ENCODE measurements at places on chromosomes 3 and 15.

DNA sequence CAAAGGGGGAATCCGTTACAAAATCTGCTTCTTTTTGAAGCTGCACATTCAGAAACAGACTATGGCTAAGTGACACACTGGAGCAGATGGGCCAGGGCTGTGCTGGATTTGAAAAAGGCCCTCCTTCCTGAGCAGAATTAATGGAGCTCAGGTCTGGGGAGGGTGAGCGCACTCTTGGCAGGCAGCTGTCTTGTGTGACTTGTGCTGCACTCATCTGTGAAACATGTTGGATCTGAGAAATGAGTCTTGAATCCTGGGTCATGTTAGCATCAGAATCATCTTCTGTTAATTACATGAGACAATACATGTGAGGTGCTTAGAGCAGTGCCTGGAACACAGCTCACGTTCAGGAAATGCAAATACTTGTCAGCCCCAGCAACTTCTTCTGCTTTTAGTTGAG, 219.6 kb downstream of the THSD4 start:
- DNase-seq: no peak

DNA sequence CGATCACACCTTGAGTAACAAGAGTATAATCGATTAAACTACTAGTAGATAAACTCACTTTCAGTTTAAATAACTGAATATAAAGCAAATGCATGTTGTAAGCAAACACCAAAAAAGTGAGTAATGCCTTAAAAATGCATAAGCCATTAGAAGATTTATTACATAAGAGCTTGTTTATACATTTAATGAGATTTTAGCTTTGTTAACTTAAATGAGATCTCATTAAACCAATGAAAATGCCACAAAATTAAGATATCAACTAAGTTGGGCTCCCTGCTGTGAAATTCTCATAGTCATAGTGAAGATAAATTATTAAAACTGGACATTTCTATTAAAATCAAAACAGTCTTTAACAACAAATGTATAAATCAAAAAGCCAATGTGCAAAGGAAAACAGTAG, 701.2 kb downstream of the NLGN1 start:
- no peak for DNase-seq

DNA sequence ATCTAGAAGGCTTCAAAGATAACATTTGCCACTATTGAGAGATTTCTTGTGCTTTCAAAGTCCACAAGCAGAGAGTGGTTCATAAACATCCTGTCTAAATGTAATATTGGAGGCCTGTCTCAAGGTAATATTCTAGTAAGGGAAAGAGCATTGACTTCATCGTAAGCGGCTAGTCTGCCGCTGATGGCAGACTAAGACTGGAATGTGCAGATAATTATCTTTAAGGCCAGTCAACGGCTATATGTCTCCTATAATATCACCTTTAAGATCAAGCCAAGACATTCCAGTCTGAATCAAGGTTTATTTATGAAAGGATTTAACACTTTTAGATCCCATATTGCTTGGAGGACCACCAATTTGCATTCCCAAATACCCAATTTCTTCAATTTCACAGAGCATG, 424.2 kb upstream of the WNT5A start:
- DNase-seq: no peak

DNA sequence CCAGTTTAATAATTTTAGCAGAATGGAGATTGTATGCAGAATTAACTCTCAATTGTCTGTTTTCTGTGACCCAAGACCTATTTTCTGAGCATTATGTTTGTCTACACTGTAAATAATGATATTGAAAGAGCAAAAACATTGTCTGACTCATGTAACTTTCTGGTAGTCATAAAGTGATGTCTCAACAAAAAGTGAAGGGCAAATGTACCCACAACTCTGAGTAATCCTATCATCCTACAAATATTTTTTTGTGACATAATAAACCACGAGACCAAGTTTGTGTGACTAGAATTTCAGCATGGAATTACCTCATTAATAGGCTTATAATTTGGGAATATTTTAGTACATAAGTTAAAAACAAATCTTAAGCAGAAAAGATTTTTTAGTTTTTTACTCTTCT, 15.4 kb upstream of the ABHD10 start:
- DNase-seq: no peak

GRCh38 chr15:74414603-74415338, 19.0 kb downstream of the SEMA7A start:
- no peak for DNase-seq

DNA sequence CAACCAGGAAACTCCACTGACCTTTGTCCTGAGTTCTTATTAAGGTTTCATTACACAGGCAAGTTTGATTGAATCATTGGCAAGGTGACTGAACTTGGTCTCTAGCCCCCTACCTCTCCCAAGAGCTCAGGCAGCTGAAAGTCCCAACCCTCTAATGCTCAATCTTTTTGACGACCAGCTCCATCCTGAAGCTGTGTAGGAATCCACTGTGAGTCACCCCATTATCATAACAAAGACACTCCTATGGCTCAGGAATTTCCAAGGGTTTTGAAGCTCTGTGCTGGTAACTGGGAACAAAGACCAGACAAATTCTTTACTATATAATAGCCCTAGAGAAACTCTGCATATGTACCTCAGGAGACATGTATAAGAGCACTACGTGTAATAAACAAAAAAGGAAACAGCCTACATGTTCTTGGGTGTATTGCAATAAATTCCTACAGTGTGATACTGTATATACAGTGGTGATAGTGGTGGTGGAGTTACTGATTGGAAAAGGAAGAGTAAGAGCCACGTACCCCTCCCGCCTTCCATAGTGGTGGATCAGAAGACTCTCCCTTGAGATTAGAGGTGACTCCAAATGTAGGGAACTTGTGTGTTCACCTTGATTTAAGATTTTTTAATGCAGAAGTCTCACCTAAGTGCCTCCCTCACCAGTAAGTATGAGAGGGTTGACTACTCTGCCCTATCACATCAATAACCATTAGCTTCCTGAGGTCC, 116.6 kb downstream of the ST8SIA2 start:
- DNase-seq: no peak

DNA sequence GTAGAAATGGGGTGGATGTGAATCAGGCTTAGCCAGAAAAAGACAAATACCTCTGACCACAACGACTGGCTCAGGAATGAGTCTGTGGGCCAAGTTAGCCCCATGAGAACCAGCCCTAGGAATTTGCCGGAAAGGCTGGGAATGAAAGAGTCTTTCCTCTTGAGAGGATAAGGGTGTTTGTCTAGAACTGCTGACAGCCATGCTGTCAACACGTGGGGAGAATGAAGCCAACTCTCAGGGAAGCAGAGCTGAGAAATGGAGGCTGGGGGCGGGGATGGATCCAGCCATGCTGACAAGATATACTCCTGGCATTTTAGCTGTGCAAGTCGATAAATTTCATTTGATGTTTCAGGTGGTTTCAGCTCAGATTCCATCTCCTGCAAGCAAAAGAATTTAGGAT, 10.6 kb upstream of the SLC6A1 start:
- no peak for DNase-seq

DNA sequence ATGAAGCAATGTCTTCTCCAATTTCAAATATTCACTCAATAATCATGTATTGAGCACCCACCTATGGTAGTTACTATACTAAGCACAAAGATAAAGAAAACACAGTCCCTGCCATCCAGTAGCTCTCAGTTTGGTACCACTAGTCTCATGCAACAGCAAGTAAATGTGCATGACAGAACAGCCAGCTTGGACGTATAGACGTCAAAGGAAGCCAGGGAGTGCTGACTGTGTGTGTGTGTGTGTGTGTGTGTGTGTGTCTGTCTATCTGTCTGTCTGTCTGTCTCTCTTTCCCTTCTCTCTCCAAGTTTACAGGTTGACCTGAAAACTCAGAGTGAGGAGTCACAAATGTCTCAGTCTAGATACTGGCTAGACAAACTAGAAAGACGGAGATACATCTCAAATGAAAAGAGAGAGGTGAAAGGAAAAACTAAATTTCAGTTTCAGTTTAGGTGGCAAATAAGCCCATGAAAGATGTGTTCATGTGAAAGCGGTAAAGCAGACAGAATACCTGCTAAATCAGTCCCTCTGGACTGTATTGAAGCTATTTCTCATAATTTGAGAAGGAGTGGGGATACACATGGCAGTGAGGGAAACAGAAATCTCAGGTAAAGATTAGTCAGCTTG, 141.1 kb upstream of the PTPRG start:
- no peak for DNase-seq

- DNase-seq: no peak
Observed at GRCh38 chr15:29045717-29046116, 159.9 kb downstream of the APBA2 start.

GRCh38 chr3:17182166-17182565, 297.4 kb downstream of the PLCL2 start:
- DNase-seq: no peak

DNA sequence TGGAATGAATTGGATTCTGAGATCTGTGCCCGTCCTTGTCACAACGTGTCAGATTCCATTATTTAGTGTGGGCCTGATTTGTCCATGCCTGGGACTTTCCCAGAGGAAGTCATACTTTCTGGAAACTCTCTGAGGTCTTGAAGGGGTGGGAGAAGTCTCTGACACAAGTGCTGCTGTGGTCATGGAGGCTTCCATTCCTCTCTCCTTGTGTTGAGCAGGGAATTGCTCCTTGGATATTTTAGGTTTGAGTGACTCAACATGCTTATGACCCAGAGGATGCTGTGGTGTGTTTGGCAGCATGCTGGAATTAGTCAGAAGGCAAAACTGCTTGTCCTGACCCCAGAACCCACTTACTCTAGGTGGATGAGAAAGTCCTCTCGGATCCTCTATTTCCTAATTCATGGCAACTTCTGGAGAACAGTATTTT, 132.1 kb downstream of the LPP start:
- no peak for DNase-seq
